CD4-positive, alpha-beta T cell treated with Interleukin-1 beta for 1 hour (primary cell): ENCODE measurements at places on chromosomes 7 and 10.
A peak's percentile ranks its signal among the peaks of the same experiment; 100 is the strongest.

DNA sequence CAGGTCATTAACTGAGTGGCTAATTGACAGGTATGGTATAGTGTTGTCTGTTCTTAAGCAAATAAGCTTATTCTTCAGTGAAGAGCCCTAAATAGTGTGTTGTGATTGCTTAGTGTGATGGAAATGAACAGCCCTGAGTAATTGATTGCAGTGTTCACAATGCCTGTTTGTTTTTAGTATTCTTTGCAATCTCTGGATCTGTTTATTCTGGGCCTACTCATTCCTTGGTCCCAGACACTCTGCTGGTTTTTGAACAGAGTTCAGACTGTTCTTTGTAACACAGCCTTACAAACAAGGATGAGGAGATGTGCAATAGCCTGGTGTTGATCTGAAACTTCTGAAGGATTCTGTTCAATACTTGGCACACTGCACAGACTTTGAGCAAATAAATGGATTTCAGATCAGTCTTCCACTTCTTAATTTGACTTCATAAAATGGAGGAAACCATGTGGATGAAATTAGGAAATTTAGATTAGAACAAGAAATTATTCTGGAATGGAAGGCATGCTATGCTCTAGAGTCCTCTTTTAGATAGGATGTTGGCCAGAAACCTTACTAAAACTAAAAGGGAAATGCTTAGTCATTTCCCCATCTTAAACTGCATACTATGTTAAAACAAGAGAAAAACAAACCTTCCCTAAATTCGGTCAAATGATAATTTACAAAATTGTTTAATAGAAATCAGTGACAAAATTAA lies 444.2 kb upstream of the SEMA3D start:
- no peak for DNase-seq

DNA sequence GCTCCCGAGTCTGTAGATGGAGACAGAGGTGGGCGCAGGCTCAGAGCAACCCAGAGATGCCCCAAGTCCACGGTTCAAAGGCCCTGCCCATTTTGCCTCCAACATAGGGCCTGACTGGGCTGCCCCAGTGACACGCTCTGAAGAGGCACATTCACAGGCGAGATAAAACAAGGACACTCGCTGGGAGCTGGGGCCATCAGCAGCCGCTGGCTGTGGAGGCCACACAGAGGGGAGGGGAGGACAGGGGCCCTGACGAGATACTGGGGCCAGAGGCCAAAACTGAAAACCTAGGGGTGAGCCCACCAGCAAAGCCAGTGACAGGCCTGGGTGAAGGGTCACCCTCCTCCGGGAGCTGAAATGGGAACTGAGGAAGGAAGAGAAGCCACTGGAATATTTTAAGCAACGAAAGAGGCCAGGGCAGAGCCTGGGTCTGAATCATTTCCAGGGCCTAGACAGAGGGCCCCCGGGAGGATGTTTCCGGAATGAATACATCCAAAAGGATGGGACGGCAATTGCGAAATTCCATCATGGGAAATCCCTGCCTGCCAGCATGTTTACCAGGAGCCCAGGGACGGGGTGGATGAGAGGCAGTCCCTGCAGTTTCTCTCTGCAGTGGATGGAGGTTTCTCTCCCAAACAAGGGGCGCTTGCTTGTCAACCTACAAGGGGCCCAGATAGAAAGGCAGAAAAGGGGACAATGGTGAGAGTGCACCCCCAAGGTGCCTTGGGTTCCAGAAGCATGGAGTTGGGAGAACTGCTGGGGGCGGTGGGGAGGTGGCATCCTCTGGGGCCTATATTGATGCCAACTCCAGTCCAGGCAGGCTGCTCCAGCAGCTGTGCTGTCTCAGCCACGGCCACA lies 29.0 kb upstream of the HSPA12A start:
- no peak for DNase-seq

GRCh38 chr7:28606421-28606820 lies 194.1 kb downstream of the CREB5 start:
- DNase-seq = no peak

- no peak for DNase-seq
Observed at GRCh38 chr10:77925795-77926565, 575 bp downstream of the DLG5 start.

- DNase-seq = no peak
Observed at GRCh38 chr7:158404031-158404761, 183.4 kb downstream of the PTPRN2 start.

DNA sequence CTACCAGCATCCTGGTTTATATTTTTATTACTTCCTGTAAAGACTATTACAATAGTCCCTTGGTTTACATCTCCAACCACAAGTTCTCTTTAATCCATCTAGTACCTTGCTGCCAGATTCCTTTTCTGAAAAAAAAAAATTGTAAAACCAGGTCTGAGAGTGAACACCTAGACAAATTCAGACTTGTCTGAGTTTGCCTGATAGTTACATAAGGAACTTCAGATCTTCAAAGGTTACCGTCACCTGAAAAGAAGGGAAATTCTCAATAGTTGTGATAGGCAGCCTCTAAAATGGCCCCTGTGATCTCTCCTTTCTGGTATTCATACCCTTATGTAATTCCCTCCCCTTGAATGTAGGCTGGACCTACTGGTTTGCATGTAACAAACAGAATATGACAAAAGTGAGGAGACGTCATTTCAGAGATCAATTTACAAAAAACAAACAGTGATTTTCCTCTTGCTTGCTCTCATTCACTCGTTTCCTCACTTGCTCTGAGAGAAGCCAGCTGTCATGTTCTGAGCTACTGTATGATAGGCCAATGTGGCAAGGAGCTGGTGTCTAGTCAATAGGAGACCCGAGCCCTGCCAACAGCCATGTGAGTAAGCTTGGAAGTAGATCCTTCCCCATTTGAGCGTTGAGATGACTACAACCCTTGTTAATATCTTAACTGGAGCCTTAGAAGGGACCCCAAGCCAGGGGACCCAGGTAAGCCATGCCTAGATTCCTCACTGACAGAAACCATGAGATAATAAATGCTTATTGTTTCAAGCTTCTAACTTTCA lies 110.9 kb upstream of the LSM8 start:
- no peak for DNase-seq

- DNase-seq = no peak
Observed at GRCh38 chr10:103712146-103712545, 143.2 kb downstream of the SH3PXD2A start.

GRCh38 chr7:123748171-123748733 lies 551 bp downstream of the WASL start:
- peak; percentile 10 for DNase-seq
